Activated CD8-positive, alpha-beta memory T cell treated with anti-CD3 and anti-CD28 coated beads for 48 hours (primary cell): ENCODE measurements at places on chromosomes 1 and 21.

- DNase-seq = no peak
These were observed 27.5 kb downstream of the EPHA2 start for GRCh38 chr1:16128338-16128741.

DNA sequence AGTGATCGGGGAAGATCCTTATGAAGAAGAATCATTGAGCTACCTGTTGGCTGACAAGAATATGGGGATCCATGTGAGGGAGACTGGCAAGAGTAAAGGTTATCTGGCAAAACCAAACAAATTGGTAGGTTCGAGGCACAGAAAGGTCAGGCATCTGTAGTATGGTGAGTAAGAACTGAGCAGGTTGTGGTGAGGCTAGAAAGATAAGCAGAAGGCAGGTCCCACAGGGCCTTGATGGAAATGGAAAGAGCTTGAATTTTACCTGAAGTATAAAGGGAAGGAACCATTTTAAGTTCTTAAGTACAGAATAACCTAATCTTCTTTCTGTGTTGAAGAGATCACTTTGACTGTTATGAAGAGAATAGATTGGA lies 11.1 kb downstream of the PTPRC start:
- no peak for DNase-seq

DNA sequence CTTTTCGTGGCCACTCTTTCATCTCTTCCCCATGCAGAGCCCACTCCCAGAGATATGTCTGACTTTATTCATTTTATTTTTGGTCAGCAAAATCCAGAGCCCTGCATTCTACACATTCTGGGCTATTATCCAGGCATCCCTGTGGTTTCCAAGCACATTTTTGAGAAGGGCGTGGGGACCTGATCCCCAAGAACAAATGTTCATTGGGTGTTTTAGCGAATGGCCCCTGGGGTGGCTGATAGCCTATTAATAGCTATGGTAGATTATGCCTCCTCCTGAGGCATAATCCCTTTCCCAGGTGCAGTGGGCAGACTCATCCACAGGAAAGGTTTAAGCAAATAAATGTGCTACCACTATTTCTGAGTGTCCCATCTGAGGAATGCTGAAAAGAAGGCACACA lies 511.8 kb upstream of the USP24 start:
- DNase-seq = no peak

DNA sequence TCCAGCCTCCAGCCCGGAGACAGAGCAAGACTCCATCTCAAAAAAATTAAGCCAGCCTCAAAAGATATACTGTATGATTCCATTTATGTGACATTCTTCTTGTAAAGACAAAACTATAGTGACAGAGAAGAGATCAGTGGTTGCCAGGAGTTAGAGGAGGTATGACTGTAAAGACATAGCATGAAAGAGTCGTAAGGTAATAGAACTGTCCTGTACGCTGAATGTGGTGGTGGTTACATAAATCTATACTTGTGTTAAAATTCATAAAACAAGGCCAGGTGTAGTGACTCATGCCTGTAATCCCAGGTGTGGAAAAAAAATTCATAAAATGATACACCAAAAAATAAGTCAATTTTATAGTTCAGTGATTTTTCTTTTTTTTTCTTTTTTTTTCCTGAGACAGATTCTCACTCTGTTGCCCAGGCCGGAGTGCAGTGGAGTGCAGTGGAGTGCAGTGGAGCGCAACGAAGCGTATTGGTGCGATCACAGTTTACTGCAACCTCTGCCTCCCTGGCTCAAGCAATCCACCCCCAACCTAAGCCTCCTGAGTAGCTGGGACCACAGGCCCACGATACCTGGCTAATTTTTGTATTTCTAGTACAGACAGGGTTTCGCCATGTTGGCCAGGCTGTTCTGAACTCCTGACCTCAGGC lies 84.9 kb upstream of the CXADR start:
- no peak for DNase-seq

- DNase-seq = no peak
These were observed 569 bp upstream of the DAB1 start for GRCh38 chr1:57424231-57425027.

GRCh38 chr21:35896060-35896459 lies 164.3 kb downstream of the SETD4 start:
- no peak for DNase-seq

GRCh38 chr1:3135073-3135702 lies 66.2 kb downstream of the PRDM16 start:
- no peak for DNase-seq

GRCh38 chr1:88111816-88112215 lies 572.3 kb upstream of the PKN2 start:
- DNase-seq = no peak

DNA sequence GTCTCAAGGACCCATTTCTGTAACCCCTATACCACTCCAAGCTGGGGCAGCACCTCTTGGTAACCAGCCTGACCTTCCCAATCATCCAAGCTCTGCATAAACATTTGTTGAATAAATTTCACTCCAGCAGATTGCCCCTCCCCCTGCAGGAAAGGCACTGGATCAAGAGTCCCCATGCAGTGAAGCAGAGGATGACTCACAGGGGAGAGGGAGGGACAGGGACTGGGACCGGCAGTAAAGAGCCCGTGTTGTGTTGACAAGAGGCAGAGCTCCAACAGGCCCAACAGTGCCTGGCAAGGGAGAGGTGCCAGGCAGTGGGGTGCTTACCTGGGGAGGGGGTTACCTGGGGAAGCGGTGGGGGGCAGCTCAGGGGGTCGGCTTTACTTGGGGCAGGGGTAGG lies 32.3 kb downstream of the SLC9A1 start:
- no peak for DNase-seq

GRCh38 chr1:14824314-14824915 lies 225.9 kb downstream of the KAZN start:
- no peak for DNase-seq

GRCh38 chr1:39683591-39684312 lies 7.5 kb downstream of the HPCAL4 start:
- no peak for DNase-seq

- DNase-seq = no peak
These were observed 8.1 kb downstream of the TFF3 start for GRCh38 chr21:42307106-42307505.

DNA sequence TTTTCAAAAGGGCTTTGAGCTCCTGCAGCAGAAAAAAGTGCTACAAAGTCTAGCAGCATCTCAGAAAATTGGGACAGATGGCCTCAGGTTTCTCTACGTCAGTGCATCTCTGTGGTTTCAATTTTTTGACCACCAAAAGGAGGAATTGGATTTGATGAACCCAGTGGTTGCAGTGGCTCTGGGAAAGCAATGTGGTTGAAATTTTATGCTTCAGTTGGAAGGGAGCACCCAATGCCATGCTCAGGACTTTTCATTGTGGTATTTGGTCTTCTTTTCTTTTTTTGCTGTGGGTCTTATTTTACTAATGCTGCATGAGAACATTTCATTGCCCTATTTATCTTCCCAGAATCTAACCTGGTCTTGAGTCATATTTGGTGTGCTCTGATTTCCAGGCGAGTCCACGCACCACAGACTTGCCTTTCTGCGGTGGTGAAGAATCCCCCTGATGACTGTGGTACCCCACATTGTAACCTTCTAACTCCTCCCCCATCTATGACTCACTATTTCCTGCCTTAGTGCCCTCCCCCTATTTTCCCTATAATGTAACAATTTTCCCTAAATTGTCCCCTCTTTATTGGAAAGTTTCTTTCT lies 56.7 kb downstream of the S1PR1 start:
- DNase-seq = no peak
